ENCODE measurements at places on chromosomes 7 and 10.

DNA sequence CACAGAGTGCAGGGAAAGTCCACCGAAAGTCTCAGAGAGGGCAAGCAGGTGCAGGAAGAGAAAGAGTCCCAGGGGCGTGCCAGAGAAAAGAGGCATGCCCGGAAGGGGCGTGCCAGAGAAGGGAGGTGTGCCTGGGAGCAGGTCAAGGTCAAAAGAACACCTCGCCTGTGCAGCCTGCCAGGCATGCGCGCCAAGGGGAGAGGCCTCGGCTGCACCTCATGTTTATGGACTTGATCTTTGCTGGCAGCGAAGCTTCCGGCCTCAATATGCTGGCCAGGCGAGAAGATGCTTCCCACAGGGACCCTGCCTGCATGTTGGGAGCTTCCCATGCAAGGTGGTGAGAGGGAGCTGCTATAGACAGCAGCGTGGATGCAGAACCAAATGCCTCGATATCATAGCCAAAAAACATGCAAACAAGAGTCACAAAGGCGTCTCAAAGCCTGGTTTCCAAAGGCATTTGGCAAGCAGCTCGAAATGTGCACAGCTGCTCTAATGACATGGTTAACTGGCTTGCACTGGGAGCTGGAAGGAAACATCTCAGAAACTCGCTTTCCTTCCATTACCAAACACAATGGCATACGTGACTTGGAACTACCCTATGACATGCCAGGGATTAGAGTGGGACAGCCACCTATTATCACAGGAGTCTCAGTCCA, 192.5 kb upstream of the PPP2R2D start:
- no peak for DNase-seq

GRCh38 chr10:3419719-3420495, 247.3 kb upstream of the PITRM1 start:
- DNase-seq = peak; percentile 55

DNA sequence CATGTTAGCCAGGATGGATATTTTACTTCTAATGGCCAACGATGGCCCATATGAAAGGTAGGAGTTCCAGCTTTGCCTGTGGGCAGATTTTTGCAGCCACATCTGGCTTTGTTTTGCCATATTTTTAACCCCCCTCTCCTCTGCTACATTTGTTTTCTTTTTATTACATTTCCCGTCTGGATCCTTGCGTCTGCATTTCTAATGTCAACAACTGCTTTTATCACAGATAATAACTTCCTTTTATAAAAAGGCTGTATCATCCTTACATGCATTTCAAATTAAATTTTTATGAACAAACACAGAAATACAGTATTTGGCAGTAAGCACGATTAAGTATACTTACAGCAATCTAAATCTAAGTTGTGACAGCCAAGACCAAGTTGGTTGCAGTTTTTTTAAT, 156.0 kb downstream of the BAMBI start:
- no peak for DNase-seq

DNA sequence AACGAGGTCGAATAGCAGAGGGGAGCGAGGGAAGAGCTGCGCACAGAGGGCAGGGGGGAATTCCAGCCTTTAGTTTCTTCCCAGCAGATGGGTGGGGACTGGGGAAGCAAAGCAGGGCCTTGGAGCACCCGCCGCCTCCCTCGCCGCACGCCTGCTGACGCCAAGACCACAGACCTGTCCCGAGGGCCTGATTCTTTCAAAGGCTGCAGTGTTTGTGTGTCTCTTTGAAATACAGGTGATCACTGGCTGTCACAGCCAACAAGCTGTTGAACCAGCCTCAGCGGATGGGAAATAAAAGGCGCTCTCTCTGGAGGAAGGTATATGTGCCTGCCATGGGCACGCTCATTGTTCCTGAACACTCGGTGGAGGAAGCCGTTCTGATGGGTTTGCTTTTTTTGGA, 119.3 kb downstream of the FAM53B start:
- no peak for DNase-seq

DNA sequence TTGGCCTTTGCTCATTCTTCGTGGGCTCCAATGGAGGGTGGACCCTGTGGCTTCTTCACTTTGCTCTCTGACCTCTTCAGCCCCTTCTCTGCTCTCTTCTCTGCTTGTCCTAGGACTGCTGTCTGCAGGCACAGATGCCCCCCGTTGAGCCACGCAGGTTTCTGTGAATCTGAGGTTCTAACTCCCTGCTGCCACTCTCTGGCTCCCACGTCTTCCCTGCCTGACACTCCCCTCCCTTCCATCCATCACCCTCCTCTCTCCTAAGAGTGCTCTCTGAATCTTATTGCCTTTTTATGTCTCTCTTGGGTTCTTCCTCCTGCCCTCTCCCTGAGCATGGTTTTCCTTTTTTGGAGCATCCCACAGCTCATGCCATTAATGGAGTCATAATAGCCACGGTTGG, 499.5 kb upstream of the GALNT17 start:
- DNase-seq = no peak
